ENCODE measurements at places on chromosomes 7 and 10.

GRCh38 chr10:60271319-60272040, 118.2 kb downstream of the ANK3 start:
- no peak for DNase-seq

DNA sequence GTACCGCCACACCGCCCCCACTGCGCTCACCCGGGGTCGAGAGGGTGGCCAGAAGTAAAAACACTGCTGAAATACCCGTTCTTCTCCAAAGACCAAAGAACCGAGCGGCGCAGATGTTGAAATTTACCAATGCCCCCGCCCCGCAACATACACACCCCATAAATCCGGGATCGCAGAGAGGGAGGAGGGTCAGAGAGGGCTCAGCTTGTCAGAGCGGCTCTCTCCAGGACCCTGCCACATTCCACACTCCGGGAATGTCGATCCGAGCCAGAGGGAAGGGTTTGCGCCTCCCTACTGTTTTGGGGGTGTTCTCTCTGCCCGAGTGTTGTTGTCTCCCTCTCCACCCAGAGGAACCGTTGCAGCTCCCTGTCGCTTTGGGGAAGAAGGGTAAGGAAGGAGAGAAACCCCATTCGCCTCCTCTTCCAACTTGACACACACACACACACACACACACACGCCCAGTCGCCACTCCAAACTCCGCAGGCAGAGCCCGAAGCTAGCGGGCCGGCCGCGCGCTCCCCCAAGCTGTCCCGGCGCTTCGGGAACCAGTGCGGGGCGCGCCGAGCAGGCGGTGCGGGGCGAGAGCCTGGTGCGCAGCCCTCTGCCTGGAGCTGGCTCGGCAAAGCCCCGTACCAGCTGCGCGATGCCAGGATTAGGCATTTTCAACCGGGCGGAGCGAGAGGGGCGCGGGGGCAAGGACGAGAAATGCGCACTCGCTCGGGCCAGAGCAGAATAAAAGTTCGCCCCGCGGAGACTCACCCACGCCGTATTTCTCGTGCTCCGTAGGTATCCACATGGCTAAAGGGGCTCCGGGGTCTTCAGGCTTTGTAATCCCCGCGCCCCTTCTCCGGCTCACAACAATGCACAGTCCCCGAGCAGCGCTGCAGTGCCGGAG, 609 bp downstream of the DOCK4 start:
- peak; percentile 60 for DNase-seq

GRCh38 chr10:131207584-131208532, 103.7 kb downstream of the TCERG1L start:
- DNase-seq, result no peak

GRCh38 chr10:62562101-62562500, 187.9 kb downstream of the ZNF365 start:
- DNase-seq, result no peak

- peak; percentile 44 for DNase-seq
Measured at GRCh38 chr7:93949423-93949822, 27.9 kb downstream of the GNG11 start.
